ENCODE measurements at places on chromosomes 1 and 21.

- DNase-seq: no peak
Observed at GRCh38 chr21:24223624-24224023, 1383.7 kb downstream of the MRPL39 start.

DNA sequence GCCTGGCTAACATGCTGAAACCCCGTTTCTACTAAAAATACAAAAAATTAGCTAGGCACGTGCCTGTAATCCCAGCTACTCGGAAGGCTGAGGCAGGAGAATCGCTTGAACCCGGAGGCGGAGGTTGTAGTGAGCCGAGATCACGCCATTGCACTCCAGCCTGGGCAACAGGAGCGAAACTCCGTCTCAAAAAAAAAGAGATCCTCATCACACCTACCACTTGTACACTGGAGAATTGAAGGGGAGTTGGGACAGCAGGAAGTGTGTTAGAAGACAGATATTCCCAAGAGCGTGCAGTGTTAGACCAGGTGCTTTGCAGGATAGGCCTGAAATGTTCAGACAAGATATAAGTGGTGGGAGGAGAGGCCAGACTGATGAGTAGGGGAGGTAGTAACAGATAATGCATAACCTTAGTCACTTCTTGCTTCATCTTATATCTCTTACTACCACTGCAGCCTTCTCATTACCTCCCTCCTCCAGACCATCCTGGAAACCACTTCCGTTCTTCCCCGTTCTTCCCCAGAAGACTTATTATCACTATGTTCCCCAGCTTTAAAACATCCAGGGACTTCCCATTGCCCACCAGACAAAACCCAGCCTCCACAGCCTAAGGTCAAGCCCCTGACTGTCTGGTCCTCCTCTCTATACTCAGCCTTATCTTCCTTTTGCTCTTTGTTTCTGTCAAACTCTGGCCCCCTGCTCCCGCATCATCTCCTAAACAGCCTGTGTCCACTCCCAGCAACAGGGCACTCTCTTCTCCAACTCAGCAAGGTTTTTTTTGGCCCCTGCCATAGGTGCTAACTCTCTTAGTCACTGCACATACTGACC lies 21.3 kb downstream of the FAM20B start:
- DNase-seq: no peak

GRCh38 chr1:239896569-239896968 lies 195.1 kb upstream of the FMN2 start:
- no peak for DNase-seq

GRCh38 chr1:114388432-114389003 lies 122.5 kb downstream of the TRIM33 start:
- DNase-seq: no peak

DNA sequence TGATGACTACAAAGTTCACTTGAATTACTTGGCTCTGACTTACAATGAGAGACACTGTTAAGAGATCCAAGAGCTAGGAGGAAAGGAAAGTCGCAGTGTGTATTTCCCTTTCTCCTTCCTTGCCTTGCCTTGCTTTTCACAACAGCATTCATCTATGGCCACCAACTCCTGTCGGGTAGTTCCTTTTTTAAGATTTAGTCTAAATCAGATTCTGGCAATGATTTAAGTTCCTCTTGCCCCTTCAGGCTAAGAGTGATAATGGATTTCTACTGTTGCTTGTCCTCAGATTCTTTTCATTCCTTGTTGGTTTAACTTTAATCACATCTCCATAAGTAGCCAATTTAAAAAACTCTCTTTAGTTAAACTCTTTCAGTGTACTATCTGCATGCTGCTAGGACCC lies 91.9 kb downstream of the GTF2B start:
- no peak for DNase-seq

GRCh38 chr1:83931658-83932253 lies 67.2 kb downstream of the TTLL7 start:
- no peak for DNase-seq

GRCh38 chr1:32393832-32394140 lies 455 bp downstream of the BSDC1 start:
- peak; percentile 67 for DNase-seq

GRCh38 chr1:50693829-50694228 lies 266.2 kb downstream of the FAF1 start:
- DNase-seq: no peak

DNA sequence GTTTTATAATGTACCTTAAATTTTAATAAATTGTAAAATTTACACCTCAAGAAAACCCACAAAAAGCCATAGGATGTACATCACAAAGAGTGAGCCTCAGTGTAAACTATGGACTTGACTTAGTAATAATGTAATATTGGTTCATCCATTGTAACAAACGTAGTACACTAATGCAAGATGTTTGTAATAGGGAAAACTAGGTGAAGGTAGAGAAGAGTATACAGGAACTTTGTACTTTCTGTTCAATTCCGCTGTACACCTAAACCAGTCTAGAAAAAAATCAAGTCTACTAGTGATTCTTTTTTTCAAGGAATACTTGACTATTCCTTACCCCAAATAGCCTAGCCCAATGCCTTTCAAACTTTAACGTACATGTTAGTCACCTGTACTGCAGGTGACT lies 222.3 kb upstream of the FGGY start:
- DNase-seq: no peak

DNA sequence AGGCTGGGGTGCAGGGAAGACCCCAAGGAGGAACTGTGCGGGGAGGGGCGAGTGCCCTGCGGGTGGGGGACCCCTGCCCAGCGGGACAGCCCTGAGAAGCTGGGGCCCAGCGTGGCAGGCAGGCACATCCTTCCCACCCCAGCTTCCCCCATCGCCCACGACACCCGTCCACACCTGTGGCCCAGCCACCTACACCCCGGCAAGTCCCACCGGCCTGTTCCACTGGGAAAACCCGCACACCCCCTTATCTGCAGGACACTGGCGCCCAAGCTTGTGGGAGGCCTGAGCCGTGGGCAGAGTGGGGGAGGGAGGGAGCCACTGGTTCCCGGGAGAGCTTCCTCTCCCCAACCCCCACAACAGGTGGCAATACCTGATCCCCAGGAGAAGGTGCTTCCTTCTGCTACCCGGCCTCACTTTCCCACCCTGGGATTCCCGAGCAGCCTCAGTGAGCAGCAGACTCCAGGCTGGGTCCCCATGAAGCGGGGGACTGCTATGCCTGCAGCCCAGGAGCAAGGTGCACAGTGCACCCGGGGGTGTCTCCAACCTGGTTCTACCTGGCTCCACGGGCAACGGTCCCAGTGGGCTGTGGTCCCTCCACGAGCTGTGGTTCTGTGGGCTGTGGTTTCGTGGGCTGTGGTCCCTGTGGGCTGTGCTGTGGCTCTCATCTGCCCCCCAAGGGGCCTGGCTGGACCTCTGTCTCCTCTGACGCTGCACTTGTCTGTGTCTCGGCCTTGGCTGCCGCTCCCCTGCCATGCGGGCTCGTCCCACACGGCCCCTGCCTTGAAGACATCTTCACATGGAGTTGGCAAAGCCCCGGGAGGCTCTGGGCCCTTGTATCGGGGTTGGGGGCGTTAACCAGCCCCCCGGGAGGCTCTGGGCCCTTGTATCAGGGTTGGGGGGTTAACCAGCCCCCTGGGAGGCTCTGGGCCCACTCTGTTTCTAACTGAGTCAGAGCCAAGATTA lies 37.8 kb upstream of the POFUT2 start:
- peak; percentile 18 for DNase-seq

DNA sequence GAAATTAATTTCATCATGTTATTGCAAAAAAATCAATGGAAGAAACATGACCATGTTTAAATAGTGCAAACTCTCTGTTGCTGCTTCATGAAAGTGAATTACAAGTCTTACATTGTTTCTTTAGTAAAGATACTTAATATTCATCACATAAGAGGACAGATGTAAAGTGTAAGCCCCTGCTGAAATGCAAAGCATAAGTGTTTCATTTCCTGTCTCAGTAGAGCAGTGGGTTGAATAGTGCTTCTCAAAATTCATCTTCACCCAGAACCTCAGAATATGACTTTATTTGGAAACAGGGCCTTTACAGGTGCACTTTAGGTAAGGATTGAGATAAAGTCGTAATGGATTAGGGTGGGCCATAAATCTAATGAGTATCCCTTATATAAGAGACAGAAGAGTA lies 738.4 kb upstream of the RGS18 start:
- no peak for DNase-seq

DNA sequence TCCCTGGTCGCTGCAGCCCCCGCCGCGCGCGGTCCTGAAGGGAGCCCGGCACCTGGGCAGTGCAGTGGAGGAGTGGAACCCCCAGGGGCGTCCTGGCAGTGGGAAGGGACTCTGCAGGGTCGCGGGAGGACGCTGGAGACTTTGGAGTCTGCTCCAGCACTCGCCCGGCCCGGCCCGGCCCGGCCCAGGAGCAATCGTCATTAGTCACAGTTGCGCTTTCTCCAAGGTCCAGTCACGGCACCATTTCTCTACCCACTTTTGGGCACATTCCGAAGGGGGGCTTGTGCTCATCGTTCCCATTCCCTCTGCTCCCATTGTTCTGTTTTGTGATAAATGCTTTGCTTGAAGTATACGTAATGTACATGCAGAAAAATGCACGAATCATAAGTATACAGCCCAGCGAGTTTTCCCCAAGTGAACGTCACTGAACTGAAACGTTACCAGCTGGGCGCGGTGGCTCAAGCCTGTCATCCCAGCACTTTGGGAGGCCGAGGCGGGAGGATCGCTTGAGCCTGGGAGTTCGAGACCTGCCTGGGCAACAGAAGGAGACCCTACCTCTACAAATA lies 999 bp downstream of the THAP3 start:
- DNase-seq: no peak

GRCh38 chr21:45109831-45110492 lies 35.6 kb downstream of the ADARB1 start:
- DNase-seq: no peak

DNA sequence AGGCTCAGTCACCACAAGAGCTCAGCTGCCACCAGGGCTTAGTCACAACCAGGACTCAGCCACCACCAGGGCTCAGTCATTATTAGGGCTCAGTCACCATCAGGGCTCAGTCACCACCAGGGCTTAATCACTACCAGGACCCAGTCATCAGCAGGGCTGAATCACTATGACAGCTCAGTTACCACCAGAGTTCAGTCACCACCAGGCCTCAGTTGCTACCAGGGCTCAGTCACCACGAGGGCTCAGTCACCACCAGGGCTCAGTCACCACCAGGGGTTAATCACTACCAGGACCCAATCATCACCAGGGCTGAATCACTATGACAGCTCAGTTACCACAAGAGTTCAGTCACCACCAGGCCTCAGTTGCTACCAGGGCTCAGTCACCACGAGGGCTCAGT lies 196.2 kb downstream of the NPHP4 start:
- no peak for DNase-seq

GRCh38 chr1:151222130-151222529 lies 23.8 kb downstream of the PIP5K1A start:
- DNase-seq: no peak

DNA sequence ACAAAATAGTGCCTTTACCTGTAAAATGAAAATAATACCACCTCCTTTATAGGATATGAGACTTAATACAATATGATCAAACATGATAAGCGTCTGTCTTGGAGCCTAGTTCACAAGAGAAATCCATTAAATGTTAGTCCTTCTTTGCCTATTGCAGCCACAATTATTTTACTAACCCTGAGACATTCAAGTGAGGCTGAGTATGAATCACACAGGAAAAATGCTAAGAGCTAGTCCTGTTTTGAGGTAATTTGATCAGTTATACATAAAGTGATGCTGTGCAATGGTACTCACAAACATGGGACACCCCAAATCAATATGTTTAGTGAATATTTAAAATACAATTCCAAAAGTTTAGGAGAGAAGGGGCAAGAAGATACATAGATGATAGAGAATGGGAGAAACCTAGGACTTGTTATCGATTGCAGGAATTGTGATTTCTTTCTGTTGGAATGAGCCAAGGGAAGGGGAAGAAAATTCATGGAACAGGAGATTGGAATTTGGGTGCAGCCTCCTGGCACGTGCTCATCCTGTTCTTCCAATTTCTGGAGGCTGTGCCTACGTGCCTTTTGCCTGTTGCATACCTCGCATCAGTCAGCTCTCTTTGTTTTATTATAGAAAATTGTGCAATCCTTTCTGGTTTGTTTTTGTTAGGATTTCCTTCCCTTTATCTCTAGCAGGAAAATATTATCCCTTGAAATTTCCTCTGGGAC lies 39.9 kb upstream of the BACH1 start:
- DNase-seq: no peak

DNA sequence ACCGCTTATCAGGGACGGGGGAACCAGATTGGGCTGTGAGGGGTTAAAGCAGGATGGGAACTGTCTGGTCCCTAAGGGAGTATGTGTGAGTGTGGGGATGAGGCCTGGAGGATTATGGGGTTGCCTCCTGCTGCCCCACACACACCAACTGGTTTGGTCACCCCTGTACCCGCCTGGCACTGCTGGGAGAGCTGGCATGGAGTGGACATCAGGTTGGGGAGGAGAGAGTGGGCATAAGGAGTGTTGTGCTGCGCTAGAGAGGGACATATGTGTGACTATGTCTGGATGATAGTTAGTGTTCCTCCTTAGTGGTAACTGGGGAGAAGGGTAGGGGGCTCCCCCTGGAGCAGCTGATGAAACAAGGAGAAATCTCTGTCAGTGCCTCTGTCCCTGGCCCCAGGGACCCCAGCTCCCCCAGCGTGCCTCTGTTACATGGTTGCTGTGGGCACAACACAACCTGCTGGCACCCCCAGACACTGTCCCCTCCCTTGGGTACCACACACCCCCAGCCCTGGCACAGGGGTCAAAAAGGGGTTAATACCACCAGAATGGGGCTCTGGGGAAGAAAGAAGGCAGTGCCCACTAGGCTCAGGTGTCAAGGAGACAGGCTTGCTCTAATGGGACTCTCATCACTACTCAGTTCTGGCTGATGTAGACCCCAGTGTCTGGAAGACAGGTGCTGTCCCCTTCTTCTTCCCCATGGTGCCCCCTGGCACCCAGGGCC lies 1.9 kb downstream of the ZBTB7B start:
- DNase-seq: no peak

DNA sequence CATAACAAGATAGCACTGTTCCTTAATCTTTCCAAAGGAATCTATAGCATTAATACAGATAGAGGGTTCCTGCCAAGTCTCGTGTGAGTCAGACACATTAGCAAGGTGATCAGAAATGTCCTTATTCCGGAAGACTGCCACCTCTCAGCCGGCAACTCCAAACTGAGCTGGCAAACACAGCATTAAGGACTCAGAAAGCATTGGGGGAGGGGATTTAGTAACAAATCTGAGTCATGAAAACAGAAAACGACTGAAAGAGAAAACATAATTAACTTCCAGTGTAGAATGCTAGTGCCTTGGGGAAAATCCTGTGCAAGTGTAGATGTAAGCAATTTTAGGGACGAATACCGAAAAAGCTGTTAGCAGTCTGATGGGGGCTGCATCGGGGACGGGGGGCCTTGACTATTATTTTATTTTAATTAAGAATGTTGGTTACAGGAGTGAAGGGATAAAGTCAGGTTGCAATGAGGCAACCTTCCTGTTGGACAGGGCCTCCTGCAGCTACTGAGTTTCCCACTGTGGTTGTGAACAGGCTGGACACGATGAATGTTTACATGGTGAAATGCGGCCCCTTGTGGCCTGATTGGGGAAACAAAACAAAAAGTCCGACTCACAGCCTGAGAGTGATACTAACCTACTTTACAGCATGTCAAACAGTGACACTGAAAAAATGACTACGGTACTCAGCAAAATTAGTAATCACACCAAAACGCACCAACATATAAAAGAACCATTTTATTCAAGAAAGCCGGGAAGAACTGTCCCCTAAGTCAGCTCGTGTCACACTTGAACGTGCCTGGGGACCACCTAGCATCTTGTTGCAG lies 20.7 kb downstream of the MIS18A start:
- DNase-seq: peak; percentile 76

- DNase-seq: no peak
Observed at GRCh38 chr1:22201023-22201422, 58.1 kb upstream of the WNT4 start.

- DNase-seq: no peak
Observed at GRCh38 chr1:203052601-203053000, 26.3 kb downstream of the PPFIA4 start.

- DNase-seq: no peak
Observed at GRCh38 chr1:211378844-211379243, 52.2 kb downstream of the TRAF5 start.
